ENCODE measurements at places on chromosomes 1 and 21.

DNA sequence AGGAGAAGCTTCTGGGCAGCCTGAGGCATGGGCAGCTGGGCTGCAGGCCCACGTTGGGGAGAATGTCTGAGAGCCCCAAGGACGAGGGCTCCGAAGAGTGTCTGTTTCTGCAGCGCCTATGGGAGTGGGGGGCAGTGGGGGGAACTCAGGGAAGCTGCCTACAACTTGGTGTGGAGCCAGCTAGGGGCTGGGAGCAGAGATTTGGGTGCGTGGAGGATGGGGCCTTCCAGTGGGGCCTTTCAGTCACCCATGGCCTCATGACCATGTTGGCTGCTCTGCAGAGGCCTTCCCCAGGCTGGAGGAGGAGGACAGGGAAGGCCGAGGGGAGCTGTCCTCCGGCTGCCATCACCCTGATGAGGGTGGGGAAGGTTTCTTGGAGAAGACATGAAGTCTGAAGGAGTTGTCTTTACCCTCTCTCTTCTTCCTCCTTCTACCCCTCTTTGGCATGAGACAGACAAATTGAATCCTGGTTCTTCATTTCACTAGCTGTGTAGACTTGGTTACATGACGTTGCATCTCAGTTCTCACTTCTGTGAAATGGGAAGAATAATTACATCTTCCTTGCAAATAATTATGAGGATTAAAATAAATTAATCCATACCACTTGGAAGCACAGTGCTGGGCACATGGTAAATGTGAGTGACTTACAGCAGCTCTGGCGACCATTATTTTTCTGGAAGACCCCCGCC lies 8.3 kb downstream of the PPFIA4 start:
- no peak for DNase-seq

GRCh38 chr1:3625151-3625907 lies 514 bp downstream of the TPRG1L start:
- DNase-seq: peak; percentile 72

DNA sequence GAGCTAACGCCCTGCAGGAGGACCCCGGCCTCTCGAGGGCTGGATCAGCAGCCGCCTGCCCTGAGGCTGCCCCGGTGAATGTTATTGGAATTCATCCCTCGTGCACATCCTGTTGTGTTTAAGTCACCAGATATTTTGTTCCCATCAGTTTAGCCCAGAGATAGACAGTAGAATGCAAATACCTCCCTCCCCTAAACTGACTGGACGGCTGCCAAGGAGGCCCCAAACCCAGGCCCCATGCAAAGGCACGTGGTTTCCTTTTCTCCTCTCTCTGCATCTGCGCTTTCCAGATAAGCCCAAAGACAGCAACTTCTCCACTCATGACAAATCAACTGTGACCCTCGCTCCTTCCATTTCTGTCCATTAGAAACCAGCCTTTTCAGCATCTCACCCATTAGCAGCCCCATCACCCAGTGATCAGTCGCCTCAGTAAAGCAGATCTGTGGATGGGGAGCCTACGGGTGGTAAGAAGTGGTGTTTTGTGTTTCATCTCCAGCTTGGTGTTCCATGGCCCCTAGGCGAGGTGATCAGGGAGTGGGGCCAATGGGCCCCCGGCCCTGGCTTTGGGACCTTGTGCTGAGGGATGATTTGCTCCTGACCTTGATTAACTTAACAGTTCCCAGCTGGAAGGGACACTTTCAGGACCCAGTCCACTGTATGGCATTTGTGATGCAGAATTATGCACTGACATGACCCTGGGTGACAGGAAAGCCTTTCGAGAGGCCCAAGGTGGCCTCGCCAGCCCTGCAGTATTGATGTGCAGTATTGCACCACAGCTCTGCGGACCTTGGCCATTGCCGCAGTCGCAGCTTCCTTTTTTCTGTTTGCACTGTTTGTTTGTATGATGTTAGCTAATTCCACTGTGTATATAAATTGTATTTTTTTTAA lies 5.2 kb downstream of the NPPA start:
- no peak for DNase-seq

DNA sequence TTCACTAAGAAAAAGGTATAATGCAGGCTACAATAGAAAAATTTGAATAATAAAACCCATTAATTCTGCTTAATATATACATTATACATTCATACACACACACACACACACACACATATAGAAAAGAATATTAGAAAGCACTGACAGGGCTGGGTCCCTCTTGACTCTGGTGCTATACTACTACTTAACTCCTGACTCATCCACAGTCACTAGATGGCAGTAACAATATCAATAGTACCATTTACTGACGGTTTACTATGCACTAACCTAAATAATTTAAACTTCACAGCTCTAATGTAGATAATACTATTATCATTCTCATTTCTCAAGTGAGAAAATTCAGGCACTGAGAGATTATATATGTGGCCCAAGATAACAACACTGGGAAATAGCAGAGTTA lies 87.5 kb downstream of the COP1 start:
- DNase-seq: no peak

- no peak for DNase-seq
These were observed 9.7 kb downstream of the ADARB1 start for GRCh38 chr21:45084121-45084520.
